Cerebellar nuclear complex (tissue), 1 donor: ENCODE measurements at places on chromosomes 12 and 14.

DNA sequence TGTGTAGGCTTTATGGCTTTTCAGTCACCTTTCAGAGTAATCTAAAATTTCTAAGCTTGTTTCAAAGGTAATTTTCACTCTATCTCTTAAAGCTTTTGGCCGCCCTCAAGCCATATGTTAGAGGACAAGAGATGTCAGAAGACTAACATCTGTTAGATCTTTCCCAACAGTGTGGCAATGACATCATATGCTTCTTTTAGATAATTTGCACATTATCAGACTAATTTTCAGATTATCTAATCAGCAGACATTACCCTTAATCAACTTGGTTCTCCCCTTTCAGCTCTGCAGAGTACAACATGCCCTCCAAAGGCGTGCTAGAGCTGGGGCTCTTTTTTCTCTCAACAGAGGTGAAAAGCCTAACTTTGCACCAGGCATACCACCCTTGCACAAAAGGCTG lies 207.1 kb downstream of the DPF3 start:
- no peak for DNase-seq

DNA sequence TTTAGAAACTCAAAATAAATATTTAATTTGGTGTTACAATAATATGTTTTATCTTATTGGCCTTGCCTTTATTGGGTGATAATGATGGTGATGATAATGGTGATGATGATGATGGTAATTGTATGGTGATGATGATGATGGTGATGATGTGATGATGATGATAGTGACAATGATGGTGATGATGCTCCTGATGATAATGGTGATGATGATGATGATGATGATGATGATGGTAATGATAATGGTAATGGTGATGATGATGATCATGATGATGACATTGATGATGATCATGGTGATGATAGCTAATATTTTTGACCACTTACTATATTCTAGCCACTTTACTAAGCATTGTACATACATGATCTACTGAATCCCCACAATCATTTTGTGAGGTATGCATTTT lies 1548.6 kb upstream of the TMEM132C start:
- DNase-seq: no peak

DNA sequence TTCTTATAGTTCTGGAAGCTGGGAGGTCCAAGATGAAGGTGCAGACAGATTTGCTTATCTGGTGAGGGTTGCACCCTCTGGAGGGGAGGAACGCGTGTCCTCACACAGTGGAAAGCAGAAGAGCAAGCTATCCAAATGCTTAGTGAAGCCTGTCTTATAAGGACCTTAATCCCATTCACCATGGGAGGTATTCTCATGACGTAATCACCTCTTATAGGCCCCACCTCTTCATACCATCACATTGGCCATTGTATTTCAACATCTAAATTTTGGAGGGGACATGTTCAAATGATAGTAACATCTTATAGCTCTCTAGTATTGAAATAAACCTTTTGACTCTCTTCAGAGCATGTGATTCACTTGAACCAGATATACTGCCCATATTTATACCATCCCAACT lies 105.0 kb upstream of the MYF6 start:
- no peak for DNase-seq

DNA sequence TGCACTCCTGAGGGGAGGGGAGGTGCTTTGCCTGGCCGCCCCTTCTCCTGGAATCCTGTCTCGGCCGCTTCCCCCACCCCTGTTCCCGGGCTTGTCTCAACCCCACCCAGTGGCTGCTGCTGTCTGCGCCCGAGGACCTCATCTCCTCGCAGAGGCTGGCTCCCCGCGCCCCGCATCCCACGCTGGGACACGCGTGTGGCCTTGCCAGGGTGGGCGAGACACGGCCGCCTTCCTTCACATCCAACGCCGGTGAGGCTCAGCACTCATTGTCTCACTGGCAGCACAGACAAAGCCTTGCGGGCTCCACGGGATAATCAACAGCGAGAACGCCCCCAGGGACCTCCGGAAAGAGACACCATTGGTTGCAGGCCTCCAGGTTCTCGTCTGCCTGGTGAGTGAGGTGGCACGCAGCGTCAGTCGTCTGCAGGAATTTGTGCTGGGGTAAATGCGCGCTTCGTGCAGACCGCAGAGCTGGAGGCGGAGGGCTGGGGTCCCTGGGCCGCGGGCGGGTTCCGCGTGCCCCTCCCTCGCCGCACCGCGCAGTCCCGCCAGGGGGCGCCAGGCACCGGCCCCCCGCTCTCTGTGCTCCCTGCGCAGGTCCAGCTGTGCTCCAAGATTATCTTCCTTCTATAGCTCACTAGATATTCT lies 26.8 kb downstream of the CCDC177 start:
- DNase-seq: no peak

DNA sequence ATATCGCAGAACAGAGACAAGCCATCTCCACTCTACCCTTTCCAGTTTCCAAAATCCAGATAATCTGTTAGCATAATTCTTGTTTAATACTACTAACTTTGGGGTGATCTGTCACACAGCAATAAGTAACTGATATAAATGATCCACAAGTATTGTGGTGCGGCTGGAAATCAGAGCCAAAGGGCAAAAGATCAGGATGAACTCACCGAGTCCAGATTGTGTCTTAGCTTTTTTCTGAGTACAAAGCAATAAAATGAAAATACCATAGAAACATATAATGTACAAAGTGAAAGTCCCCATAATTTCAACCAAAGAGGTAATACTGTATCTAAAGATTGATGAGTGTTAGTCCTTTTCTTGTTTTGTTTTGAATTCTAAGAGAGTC lies 17.4 kb downstream of the HECTD1 start:
- no peak for DNase-seq

- DNase-seq: no peak
Observed at GRCh38 chr12:56361487-56362129, 1.0 kb downstream of the APOF start.

DNA sequence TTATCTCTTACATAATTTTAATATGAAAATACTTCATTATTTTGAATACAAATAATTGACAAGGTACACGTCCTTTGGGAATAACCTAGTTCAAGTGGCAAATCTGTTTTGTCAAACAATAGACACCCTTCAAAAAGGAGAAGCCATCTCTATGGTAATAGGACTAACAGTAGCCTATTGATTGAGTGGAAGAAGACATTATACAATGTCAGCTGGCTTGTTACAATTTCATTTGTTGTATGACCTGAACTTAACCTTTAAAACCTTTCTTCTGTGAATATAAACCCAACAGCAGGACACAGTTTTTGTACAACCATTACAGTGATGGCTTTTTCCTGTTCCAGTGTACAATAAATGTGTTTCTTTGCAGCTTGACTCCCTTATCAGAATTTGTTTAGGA lies 8.1 kb downstream of the TMEM260 start:
- DNase-seq: no peak

DNA sequence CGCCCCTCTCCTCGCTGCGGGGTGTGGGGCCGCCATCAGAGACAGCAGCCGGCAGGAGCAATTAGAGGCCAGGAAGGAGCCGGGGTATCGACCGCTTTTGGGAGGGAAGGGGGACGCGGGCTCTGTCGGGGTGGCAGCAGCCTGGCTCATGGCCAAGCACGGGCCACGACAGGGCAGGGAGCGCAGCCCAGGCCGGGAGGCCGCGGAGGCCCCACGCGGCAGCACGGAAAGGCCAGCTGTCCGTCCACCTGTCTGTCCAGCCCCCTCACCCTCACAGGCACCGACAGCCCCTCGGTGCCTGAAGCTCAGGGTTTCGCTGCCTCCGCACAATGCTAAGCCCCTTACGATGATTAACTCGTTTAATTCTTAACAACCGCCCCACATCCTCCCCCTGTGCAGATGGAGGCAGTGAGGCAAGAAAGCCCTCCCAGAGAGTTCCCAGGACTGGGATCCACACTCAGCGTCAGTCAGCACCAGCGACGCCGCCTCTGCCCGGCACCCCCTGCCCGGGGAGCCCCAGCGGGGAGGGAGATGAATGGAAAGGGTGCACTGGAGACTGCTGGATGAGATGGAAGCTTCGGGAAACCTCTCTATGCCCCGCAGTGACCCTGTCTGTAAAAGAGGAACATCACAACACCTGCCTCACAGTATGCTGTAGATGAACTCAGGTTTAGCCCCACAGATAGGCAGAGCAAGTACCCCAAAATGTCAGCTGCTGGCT lies 23.7 kb downstream of the NCOR2 start:
- no peak for DNase-seq

- no peak for DNase-seq
Observed at GRCh38 chr12:6352193-6353173, 10.6 kb upstream of the TNFRSF1A start.

GRCh38 chr14:43356979-43357545 lies 1150.0 kb downstream of the FSCB start:
- DNase-seq: no peak
